ENCODE measurements at places on chromosomes 3 and 15. TPM values are rescaled to one million over a fixed set of nuclear protein-coding genes. Genes with fewer than 3 reads are reported as not detected.

DNA sequence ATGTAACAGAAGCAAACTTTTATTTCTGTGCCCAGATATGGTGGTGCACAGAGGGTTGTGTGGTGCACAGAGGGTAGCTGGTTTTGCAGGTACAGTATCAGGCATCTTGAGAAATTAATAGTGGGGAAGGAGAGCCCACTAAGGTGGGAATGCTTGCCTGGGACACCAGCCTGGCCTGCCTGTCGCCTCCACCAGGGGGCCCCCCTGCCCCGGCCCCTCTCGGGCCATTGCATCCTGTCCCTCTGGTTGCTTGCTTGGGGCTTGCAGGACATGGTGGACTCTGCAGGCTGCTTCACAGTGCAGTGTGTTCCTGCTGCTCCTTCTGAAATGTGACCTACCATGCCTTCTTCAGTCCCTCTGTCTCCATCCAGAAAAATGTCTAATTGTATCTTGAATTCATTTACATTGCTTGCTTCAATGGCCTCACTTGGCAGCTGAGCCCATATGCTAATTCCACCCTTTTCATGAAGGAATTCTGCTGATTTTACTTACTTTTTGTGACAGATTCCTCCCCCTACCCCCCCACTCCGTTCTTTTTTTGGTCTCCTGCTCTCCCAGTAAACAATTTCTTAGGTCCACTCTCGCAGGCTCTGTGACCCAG lies 73.6 kb downstream of the EEFSEC start:
- no peak for DNase-seq

DNA sequence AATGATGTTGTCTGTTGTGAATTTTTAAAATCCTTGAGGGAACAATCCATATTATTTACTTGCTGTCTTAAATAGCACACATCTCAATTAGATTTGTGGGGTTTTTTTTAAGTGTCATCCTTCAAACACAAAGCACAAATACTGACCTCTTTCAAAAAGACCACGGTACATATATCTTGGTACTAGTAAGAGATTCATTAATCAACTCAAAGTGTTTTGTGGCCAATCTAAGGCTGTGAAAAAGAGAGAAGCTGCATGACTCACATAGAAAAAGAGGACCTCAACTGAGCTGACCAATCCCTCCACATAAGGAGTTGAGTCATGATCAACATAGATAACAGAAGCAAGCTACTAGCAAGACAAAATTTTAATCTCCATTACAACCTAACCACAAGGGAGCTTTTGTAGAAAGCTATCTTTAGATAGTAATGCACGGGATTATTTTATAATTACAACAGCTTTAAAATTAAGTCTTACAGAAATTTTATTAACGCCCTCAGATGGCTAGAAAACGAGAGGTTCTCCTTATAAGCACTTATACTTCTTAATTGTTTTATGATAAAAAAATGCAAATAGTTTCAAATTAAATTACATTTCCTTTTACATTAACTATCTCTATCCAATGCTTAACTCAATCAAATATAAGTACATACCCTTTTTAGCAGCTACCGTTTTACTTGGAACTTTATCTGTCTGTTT lies 60.5 kb downstream of the TOP2B start:
- DNase-seq: no peak

DNA sequence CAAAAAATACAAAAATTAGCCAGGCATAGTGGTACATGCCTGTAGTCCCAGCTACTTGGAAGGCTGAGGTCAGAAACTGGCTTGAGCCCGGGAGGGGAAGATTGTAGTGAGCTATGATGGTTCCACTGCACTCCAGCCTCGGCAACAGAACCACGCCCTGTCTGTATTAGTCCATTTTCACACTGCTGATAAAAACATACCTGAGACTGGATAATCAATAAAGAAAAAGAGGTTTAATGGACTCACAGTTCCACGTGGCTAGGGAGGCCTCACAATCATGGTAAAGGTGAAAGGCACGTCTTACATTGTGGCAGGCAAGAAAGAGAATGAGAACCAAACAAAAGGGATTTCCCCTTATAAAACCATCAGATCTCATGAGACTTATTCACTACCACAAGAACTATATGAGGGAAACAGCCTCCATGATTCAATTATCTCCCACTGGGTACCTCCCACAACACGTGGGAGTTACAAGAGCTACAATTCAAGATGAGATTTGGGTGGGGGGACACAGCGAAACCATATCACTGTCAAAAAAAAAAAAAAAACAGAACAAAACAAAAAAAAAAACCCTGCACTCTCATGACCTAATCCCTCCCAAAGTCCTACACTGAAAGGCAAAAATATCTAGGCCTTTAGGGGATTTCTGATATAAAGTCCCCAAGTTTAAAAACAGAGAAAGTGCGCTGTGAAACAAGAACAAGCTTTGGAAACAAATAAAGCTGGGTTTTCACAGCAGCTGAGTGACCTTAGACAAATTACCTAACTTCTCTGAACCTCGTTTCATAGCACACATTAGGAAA lies 224.7 kb downstream of the IGSF11 start:
- no peak for DNase-seq

GRCh38 chr3:53137221-53137620 lies 7.0 kb upstream of the RFT1 start:
- DNase-seq: no peak

Gene PPARG
- 40.1 TPM for total RNA-seq

All from activated T-helper 2 cell treated with anti-CD3 and anti-CD28 coated beads, Interferon-gamma antibody, Interleukin-2, Interleukin-4, amounts not matched to agents 10 μg/mL and 5 μg/mL and 100 μg/mL, durations not matched to agents 14 hours and 24 hours and 36 hours (primary cell).